Mesothelial cell of epicardium (in vitro differentiated cells): ENCODE measurements at places on chromosomes 2 and 18.
A peak's percentile ranks its signal among the peaks of the same experiment; 100 is the strongest.

DNA sequence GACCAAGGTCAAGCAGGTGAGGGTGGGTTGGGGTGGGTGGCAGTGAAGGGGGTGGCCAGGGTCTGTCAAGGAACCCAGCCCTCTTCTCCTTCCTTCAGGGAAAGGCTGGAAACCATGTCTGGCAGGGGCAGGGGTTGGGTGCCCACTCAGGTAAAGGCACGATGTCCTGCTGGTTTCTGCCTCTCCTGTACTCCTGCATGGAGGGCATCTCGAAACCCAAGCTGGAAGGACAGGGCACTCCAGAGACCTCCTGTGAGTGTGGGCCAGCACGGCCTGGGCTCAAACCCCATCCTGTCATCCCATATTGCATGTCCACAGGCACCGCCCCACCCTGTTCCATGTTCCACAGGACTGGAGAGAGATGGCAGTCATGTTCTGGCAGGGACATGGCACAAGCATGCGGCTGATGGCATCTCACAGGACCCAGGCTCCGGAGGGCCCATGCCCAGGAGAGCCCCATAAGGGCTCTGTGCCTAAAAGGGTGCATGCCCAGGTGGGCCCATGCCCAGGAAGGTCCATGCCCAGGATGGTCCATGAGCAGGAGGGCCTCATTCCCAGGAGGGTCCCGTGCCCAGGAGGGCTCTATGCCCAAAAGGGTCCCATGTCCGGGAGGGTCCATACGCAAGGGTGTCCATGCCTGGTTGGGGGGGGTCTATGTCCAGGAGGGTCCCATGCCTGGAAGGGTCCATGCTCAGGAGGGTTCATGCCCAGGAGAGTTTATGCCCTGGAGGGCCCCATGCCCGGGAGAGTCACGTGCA, 6.4 kb downstream of the GPR35 start:
- no peak for DNase-seq

DNA sequence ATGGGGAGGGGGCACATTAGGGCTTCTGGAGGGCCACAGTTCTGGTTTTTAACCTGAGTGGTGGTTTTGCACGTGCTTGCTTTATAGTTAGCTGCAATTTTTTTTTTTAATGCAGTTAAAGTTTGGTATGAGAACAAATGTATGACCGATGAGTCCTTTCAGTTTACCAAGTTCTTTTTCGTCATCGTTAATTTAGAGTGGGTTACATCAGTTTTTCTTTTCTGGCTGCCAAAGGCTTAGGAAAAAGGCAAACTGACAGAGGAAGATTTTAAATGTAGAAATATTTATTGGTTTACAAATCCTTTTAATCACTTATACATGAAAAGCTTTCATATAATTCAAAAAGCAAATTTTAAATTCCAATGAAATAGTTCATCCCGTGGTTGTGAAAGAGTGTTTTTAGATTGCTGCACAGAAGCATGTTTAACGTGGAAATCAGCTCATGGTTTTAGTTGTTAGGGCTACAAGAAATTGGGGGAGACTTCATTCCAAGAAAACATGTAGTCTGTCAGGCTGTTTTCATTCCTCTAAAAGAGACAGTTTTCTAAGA, 82.9 kb downstream of the MSH2 start:
- DNase-seq: no peak

GRCh38 chr2:191597186-191597751, 80.7 kb upstream of the NABP1 start:
- no peak for DNase-seq

- DNase-seq: no peak
Observed at GRCh38 chr2:26459991-26460612, 17.8 kb downstream of the OTOF start.

- DNase-seq: no peak
Observed at GRCh38 chr2:36330473-36331395, 24.8 kb upstream of the CRIM1 start.

DNA sequence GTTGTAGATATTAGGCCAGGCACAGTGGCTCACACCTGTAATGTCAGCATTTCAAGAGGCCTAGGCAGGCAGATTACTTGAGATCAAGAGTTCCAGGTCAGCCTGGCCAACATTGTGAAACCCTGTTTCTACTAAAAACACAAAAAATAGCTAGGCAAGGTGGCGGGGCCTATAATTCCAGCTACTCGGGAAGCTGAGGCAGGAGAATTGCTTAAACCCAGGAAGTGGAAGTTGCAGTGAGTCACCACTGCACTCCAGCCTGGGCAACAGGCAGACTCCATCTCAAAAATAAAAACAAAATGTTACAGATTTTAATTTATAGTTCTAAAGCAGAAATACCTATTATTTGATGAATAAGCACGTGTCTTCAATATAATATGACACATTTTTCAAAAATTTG, 65.6 kb upstream of the UBXN4 start:
- DNase-seq: no peak

- DNase-seq: no peak
Observed at GRCh38 chr18:49572611-49573345, 10.9 kb downstream of the LIPG start.

DNA sequence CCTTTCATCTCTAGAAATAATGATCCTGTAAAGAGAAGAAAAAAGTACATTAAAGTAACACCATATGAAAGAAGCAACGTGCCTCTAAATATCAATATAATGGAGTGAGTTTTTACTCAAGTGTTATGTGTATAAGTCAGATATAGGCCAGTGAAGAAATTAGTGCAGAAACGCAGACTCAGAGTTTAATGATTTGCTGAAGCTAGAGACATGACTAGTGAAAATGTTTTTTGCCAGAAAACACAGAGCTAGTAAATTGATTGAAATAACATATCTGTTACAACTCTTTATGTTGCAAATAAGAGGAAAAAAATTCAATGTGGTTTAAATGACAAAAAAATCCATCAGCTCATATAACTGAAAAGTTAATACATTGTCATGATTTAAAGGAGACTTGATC, 217.2 kb upstream of the NXPH2 start:
- no peak for DNase-seq

DNA sequence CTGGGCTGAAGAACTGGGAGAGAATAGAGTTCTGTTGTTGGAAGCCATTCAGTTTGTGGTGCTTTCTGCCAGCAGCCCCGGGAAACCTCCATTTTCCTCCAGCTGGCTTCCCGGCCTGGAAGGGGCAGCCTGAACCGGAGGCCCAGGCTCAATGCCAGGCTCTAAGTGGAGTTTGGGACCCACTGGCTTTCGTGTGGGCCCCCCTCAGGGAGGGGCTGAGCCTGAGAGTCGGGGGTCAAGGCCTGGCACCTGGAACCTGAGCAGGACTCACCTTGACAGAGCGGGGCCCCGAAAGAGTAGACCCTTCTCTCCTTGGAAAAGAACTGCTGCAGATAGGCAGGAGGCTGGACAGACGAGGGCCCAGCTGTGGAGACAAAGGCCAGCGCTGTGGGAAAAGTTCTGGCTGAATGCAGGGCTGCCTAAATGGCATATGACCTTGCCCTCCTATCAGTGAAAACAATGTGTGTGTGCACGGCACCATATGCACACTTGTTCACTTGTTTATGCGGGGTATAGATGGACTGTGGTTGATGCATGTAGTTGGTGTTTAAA, 34.8 kb upstream of the ASB18 start:
- DNase-seq: no peak

DNA sequence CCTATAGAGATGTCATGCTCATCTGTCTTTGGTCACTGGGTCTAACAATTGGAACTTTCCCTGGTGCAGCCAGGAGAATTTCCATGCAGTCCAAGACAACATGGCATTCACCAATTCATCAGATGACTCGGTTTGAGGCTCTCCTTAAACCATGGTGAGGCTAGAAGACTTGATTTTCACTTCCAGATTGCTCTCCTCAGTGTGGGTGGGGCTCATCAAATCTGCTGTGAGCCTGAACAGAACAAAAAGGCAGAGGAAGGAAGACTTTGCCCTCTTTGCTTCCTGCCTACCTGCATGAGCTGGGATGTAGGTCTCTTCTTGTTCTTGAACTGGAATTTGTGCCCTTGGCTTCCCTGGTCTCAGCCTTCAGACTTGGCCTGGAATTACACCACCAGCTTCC, 203.4 kb upstream of the TRIB2 start:
- DNase-seq: no peak

GRCh38 chr2:241356871-241357260, 781 bp downstream of the FARP2 start:
- DNase-seq: no peak

GRCh38 chr2:101361522-101361921, 25.8 kb downstream of the CREG2 start:
- no peak for DNase-seq

- DNase-seq: no peak
Observed at GRCh38 chr18:58168993-58169392, 125.0 kb downstream of the NEDD4L start.

DNA sequence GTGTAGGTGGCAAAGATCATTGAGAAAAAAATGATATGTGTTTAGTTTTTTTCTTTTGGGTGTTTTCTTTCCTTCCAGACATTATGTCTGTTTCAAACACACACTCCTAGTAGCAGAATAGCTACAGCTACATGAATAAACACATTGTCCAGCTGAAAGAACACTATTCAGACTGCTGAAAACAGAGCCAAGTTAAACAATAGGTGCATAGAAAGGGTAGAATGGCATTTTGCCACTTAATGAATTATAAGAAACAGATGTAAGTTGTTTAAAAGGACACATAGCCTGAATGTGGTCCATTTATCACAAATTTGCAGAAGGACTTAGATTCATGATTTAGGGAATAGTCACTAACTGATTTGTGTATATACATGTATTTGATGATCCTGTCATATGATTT, 20.1 kb downstream of the CTLA4 start:
- no peak for DNase-seq

DNA sequence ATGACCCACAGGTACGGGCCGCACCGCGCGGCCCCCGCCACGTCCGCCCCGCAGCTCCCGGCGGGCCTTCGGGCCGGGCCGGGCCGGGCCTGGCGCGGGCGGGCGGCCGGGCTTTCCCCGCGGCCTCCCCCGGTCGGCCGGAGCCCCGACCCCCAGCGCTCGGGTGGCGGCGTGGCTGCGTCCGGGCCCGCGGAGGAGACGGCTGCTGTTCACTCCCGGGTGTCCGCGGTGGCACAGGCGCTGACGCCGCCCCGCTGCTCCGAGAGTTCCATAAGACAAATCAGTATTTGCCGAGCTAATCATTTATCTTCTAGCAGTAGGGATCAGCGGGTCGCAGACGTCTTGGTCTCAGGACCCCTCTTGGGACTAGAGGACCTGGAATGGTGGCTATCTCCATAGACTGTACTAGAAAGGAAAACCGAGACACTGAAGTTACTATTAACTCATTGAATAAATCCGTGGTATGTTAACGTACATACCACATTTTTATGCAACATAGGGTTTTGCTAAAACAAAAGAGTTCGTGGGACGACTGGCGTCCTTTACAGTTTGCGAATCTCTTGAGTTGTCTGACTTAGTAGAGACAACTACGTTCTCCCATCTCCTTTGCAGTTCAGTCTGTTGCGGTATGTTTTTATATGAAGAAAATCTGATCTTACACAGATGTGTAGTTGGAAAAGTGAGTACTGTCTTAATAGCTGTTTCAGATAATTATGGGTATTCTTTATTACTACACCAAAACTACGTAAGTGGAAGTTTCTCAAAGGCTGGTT, 500 bp downstream of the LIMS1 start:
- DNase-seq: peak; percentile 24

- no peak for DNase-seq
Observed at GRCh38 chr2:76558157-76558556, 847.4 kb upstream of the GCFC2 start.

GRCh38 chr2:182416191-182416590, 10.6 kb downstream of the PDE1A start:
- DNase-seq: no peak

DNA sequence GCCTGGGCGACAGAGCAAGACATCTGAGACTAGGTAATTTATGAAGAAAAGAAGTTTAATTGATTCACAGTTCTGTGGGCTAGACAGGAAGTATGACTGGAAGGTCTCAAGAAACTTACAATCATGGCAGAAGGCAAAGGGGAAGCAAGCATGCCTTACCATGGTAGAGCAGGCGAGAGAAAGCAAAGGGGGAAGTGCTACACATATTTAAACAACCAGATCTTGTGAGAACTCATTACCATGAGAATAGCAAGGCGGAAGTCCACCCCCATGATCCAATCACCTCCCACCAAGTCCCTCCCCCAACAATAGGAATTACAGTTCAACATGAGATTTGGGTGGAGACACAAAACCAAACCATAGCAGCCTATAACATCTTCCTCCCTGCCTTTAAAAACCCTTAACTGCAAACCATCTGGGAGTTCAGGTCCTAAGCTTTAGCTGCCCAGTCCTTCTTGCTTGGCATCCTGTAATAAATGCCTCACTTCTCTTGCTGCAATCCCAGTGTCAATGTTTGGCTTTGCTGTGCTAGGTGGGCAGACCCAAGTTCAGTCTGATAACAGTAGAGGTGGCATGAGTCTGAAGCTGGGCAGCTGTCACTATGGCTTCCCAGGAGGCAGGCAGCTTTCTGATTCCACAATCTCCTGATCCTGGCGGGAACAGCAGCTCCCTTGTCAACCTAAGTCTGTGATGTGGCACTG, 11.2 kb upstream of the SP5 start:
- DNase-seq: no peak

DNA sequence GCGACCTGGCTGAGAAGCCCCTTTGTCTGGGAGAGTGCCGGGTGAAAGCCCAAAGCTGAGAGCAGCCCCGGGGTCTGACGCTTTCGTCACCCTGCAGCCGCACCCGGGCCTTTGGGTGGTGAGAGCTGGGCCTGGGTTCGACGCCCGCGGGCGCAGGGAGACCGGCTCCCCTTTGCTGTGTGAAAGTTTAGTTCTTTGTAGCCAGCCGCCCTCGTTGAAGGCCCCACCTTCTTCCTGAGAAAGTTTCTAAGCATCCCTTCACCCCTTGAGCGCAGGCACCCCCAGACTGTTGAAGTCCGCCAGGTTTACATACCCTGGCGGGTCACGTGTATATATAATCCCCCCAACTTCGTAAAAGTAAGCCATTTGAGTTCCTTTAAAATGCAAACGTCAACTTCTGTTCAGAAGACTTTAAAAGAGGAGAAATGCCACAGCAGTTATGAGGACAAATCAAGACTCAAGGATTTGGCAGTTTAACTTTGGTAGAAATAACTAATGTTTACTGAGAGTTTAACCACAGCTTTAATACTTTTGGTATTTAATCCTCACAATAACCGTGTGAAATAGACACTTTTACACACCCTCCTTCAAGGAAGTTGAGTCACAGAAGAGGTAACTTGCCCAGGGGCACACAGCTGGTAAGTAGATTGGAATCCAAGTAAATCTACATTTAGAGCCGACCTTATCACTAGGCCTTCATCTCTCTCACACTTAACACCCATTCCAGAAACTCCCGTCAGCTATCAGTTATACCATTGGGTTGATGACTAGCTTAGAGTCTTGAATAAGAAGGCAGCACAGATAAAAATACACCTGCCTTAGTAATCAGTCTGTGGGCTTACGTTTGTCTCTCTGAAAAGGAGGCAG, 1.1 kb upstream of the MBOAT2 start:
- no peak for DNase-seq
